Uterus (tissue), 4 donors: ENCODE measurements at places on chromosomes 1 and 21.
A peak's percentile ranks its signal among the peaks of the same experiment; 100 is the strongest.

DNA sequence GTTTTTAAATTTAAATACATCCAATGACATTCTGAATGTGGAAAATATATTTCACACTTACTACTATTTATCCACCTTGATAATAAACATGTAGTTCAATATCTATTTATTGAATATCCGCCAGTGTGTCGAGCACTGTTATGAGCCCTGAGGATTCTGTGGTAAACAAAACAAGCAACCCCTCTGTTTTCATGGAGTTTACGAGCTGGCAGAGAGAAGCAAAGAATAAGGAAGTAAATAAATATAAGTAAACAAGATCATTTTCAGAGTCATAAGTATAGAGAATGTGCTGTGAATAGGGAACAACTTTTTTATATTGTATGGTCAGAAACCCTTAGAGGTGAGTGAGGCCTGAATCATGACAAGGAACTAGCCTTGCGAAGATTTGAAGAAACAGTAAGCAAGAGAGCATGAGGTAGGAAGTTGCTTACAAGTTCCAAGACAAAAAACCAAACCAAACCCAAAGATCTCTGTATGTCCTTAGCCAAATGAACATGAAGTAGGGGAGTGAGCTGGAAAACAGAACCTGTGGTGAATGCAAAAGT lies 6.4 kb upstream of the SERBP1 start:
- H3K4me3 ChIP-seq, result no peak overlapping the region
- no peak for DNase-seq
- H3K36me3 ChIP-seq, result no peaks in the 10 kb centered on the region
- H3K4me1 ChIP-seq, result no peaks in the 10 kb centered on the region

DNA sequence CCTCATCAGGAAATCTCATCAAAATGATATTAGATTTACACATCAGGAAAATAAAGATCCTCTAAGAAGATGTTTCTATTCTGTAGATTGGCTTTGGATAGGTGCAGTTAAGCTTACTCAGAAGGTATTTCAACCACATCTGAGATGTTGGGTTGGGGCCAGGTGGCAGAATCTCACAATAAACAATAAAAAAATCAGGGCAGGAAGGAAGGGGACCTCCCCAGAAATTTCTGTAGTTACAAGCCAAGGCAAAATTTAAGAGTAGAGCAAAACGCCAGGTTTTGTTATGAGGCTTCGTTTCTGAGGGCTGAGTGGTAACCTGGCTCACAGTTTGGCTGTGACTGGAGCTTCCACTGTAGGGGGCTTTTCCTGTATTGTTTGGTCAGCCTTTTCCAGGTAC lies 84.8 kb downstream of the HUNK start:
- no peak overlapping the region for H3K27ac ChIP-seq
- H3K27me3 ChIP-seq, result no peaks in the 10 kb centered on the region
- DNase-seq, result no peak
- H3K4me3 ChIP-seq, result no peak overlapping the region
- no peaks in the 10 kb centered on the region for H3K36me3 ChIP-seq

- no peaks in the 10 kb centered on the region for H3K27me3 ChIP-seq
- H3K36me3 ChIP-seq, result no peaks in the 10 kb centered on the region
- no peaks in the 10 kb centered on the region for H3K4me1 ChIP-seq
- DNase-seq, result no peak
- no peak overlapping the region for H3K27ac ChIP-seq
Observed at GRCh38 chr1:87510540-87510939, 181.9 kb downstream of the LMO4 start.

GRCh38 chr1:221644663-221645258 lies 97.1 kb downstream of the DUSP10 start:
- H3K27ac ChIP-seq, result no peak overlapping the region
- H3K27me3 ChIP-seq, result no peaks in the 10 kb centered on the region
- no peaks in the 10 kb centered on the region for H3K36me3 ChIP-seq
- no peak overlapping the region for H3K4me3 ChIP-seq
- no peak for DNase-seq
- H3K4me1 ChIP-seq, result no peaks in the 10 kb centered on the region

- H3K27me3 ChIP-seq, result peaks cover 14% of the 10 kb centered on the region
- H3K4me3 ChIP-seq, result no peak overlapping the region
- DNase-seq, result no peak
- H3K27ac ChIP-seq, result no peak overlapping the region
Observed at GRCh38 chr21:41765973-41766882, 624 bp downstream of the RIPK4 start.

GRCh38 chr1:32351399-32352238 lies 10.7 kb downstream of the FAM229A start:
- H3K36me3 ChIP-seq, result no peaks in the 10 kb centered on the region
- peaks cover 12% of the 10 kb centered on the region for H3K4me1 ChIP-seq
- peak overlapping the region; percentile 69 for H3K4me3 ChIP-seq
- peak overlapping the region; percentile 96 for H3K27ac ChIP-seq
- DNase-seq, result peak; percentile 94

GRCh38 chr1:14741082-14741481 lies 142.6 kb downstream of the KAZN start:
- H3K27ac ChIP-seq, result no peak overlapping the region
- no peaks in the 10 kb centered on the region for H3K27me3 ChIP-seq
- no peaks in the 10 kb centered on the region for H3K4me1 ChIP-seq
- no peaks in the 10 kb centered on the region for H3K36me3 ChIP-seq
- no peak overlapping the region for H3K4me3 ChIP-seq
- no peak for DNase-seq

DNA sequence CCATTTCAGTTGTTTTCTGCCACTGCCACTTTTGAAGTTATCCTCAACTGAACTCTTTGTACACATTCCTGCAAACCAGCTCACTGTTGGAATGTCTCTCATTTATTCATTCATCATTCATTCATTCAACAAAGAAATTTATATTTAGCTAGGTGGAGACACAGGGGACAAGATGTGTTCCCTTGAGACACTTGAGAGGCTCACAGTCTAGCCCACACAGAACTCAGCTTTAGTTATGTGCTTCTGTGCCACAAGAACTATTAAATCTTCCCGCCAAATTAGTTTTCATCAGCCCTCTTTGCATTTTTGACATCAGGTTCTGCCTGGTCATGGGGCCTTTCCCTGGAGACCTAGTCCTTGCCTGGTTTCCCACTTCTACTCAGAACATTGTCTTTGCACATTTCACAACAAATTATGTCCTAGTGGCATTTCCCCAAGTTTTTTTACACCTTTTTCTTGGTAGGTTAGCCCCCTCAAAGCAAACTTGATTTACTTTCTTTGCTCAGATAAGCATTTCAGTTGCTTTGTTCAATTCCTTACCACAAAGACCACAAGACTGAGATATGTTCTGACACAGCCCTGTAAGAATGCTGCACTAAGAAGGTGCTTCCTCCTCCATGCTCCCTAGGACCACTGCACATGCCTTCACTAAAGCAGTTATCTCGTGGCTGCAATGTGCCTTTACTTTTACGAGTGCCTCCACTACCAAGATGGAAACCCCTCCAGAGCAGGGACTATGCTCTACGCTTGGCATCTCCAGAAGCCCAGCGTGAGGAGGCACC lies 31.0 kb downstream of the ILDR2 start:
- no peaks in the 10 kb centered on the region for H3K4me1 ChIP-seq
- H3K36me3 ChIP-seq, result no peaks in the 10 kb centered on the region
- no peaks in the 10 kb centered on the region for H3K27me3 ChIP-seq
- H3K4me3 ChIP-seq, result no peak overlapping the region
- no peak for DNase-seq

DNA sequence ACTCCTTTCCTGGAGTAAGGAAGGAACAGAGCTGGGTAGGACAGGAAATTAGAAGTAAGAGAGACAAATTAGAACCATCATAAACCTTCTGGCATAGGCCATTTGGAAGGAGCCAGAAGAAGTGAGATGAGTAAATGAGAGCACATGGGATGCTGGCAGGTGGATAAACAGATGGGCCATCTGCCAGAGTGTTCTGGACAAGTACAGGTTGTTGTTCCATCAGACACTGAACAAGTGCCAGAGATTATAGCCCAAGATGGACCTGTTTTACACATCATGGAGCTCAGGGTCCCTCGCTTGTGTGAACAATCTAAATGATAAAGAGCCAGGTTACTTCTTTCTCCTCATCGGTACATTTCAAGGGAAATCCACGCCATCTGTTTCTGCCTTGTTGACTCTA lies 200.3 kb downstream of the HHIPL2 start:
- DNase-seq, result no peak
- H3K27ac ChIP-seq, result no peak overlapping the region
- no peaks in the 10 kb centered on the region for H3K36me3 ChIP-seq
- no peaks in the 10 kb centered on the region for H3K27me3 ChIP-seq

DNA sequence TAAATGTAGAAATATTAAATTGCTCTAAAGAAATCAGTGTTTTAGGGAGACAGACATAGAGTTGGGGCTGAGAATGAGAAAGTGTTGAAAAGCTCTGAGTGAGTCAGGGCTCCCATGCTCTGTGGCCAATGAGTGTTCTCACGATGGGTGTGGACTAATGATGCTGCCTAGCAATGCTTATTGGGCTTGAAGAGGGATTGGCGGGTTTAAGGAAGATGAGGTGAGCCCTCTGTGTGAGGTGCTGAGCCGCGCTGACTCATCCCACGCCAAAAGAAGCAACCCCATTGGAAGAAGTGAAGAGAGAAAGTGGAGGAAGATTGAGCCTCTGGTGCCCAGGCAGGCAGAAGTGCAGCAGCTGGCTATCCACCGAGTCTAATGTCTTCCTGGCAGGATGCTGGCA lies 65.1 kb upstream of the DPT start:
- H3K27me3 ChIP-seq, result no peaks in the 10 kb centered on the region
- no peak overlapping the region for H3K4me3 ChIP-seq
- DNase-seq, result no peak
- H3K4me1 ChIP-seq, result no peaks in the 10 kb centered on the region

- H3K27me3 ChIP-seq, result no peaks in the 10 kb centered on the region
- no peak for DNase-seq
- H3K4me3 ChIP-seq, result no peak overlapping the region
- no peak overlapping the region for H3K27ac ChIP-seq
- H3K36me3 ChIP-seq, result no peaks in the 10 kb centered on the region
Observed at GRCh38 chr1:44072204-44072603, 40.9 kb upstream of the SLC6A9 start.

DNA sequence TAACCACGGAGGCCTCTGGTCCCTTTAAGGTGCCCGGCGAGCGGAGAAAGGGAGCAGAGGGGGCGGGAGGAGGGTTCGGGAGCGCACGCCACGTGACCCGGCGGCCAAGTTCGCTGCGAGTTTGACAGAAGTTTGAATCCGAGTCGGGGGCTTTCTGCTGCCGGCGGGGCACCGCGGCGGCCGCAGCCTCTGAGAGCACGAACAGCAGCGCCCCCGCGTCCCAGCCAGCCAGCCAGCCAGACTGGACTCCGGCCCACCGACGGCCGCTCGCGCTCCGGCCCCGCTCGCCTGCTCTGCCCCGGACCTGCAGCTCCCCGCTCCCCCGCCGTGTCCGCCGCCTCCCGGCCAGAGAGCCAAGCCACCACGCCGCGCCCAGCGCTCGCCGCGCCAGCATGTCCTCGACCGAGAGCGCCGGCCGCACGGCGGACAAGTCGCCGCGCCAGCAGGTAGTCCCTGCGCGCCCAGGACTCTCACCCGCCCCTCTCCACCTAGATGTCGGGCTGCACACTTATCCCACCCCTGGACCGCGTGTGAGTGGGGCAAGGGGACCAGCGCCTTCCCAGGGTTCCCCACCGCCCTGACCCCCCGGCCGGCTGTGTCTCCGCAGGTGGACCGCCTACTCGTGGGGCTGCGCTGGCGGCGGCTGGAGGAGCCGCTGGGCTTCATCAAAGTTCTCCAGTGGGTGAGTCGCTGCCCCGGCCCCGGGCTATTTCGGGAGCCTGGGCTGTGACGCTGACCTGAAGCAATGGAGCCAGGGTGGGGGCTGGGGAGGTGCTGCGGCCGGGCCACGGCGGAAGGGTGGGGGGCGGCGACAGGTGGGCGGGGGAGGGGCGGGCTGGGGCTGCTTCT lies at the start of gene SYPL2:
TSS of gene SYPL2 (plus strand) at position 95 of the 849 bp plus-strand sequence. CDS start at position 393, 298 bp downstream.
- no peaks in the 10 kb centered on the region for H3K36me3 ChIP-seq
- H3K27me3 ChIP-seq, result no peaks in the 10 kb centered on the region
- peak within 1 kb of the TSS; percentile 82 for H3K27ac ChIP-seq

GRCh38 chr1:92563457-92564216 lies 76.9 kb upstream of the GFI1 start:
- DNase-seq, result no peak
- H3K27ac ChIP-seq, result no peak overlapping the region
- H3K27me3 ChIP-seq, result no peaks in the 10 kb centered on the region
- H3K4me3 ChIP-seq, result no peak overlapping the region
- H3K36me3 ChIP-seq, result no peaks in the 10 kb centered on the region

- H3K27ac ChIP-seq, result no peak overlapping the region
- no peaks in the 10 kb centered on the region for H3K4me1 ChIP-seq
- H3K4me3 ChIP-seq, result no peak overlapping the region
- H3K36me3 ChIP-seq, result no peaks in the 10 kb centered on the region
- DNase-seq, result no peak
Observed at GRCh38 chr1:31434979-31435378, 22.0 kb downstream of the SERINC2 start.

DNA sequence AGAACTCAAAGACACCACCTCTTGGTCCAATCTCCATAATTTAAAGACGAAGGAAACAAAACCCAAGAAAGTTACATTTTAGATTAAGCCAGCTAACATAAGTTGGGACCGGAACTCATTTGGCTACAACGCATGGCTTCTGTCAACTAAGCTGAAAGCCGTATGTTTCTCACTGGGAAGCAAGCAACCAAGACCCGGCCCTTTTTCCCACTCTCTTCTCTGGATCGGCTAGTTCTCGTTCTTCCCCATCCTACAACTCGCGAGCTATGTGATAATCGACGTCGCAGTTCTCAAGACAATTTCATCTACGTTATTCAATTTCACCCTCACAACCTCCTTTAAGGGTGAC lies 601 bp downstream of the CCT8 start:
- H3K4me1 ChIP-seq, result peaks cover 3% of the 10 kb centered on the region
- peak overlapping the region; percentile 81 for H3K4me3 ChIP-seq
- no peaks in the 10 kb centered on the region for H3K36me3 ChIP-seq

DNA sequence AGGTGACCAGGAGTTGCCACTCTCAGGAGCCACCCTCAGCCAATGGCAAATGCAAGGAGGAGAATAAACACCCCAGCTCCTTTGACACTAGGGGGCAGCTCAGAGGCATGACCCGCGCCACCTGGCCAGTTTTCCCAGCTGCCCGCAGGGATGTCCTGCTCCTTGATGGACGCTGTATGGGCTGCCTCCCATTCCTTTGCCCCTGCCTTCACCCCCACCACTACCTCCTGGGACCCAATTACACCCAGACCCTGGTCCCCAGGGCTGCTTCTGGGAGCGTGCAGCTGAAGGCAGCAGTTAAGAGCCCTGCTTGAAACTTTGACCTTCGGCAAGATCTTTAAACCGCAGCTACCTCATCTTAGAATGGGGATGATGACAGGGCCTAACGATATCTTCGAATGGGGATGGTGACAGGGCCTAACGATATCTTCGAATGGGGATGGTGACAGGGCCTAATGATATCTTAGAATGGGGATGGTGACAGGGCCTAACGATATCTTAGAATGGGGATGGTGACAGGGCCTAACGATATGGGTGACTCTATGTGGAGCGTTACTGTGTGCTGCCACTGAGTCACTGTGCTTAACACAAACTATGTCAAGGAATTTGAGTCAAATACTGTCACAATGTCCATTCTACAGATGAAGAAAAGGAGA lies 163.0 kb upstream of the KAZN start:
- no peaks in the 10 kb centered on the region for H3K36me3 ChIP-seq
- DNase-seq, result no peak
- no peak overlapping the region for H3K4me3 ChIP-seq
- H3K27ac ChIP-seq, result no peak overlapping the region
- H3K4me1 ChIP-seq, result no peaks in the 10 kb centered on the region

GRCh38 chr1:45880930-45881329 lies 77.5 kb downstream of the MAST2 start:
- H3K4me1 ChIP-seq, result no peaks in the 10 kb centered on the region
- H3K4me3 ChIP-seq, result no peak overlapping the region
